Fibroblast of skin of abdomen (primary cell): ENCODE measurements at places on chromosomes 5 and 9.

- DNase-seq = peak; percentile 34
These were observed 25.1 kb downstream of the VCAN start for GRCh38 chr5:83496626-83497025.

DNA sequence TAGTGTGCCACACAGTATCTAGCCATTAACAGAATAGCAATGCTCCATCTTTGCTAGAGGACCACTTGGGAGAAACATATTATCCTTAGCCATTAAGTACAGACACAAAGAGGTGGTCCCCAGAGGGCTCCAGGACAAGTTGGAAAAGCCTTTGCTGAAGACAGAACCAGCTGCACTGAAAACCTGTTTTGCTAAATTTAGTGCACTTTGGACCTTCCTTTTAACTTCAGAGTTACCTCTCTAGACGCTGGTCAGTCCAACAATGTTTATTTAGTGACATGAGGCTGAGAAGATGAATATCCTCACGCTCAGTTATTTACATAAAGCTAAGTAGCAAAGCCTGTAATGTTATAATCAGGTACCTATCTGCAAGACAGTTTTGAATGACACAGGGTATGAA lies 265.0 kb upstream of the ZNF608 start:
- no peak for DNase-seq

GRCh38 chr5:110638970-110639902 lies 87.2 kb downstream of the TMEM232 start:
- no peak for DNase-seq

DNA sequence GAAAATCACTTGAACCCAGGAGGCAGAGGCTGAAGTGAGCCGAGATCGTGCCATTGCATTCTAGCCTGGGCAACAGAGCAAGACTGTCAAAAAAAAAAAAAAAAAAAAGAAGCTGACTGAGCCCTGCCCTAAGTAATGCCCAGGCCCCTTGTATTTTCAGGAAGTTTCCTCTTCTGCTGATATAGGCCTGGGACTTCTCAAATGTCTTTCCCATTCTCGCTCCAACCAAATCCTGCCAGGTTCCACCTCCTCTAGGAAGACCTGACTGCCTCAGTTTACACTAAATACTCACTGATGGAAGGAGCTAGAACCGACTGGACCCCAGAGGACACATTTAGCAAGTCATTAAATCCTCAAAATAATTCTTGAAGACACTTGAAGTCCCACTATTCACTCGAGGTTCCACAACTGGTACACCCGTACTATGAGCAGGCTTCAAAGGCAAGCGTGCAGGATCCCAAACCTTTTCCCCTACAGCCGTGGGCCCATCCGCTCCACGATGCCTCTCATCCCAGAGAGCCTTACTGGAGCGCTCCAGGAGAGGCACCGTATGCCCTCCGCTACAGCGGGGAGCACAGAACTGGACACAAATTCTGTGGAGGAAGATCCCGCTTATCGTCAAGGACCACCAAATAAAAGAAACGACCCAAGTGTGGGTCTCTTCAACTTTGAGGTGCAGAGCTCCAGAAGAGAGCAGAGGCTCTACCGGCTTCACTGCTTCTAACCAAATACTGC lies 676 bp downstream of the NOL6 start:
- DNase-seq = no peak

GRCh38 chr5:143228597-143229293 lies 174.7 kb downstream of the NR3C1 start:
- DNase-seq = no peak

GRCh38 chr9:15717290-15717967 lies 164.6 kb downstream of the CCDC171 start:
- no peak for DNase-seq

DNA sequence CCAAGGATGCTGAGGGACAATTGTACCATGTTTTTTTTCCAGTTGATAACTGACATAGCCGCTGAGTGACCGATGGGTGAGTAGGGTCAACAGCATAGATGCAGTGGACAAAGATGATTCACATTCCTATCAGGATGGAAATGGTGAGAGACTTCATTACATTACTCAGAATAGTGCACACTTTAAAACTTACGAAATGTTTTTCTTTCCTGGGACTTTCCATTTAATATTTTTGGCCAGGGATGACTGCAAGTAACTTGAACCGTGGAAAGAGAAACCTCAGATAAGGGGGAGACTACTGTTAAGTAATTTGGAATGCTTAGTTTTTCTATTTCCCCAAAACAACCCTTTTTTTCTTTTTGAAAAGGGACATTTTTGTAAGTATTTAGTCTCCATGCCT lies 3.0 kb upstream of the TUSC1 start:
- DNase-seq = peak; percentile 48

DNA sequence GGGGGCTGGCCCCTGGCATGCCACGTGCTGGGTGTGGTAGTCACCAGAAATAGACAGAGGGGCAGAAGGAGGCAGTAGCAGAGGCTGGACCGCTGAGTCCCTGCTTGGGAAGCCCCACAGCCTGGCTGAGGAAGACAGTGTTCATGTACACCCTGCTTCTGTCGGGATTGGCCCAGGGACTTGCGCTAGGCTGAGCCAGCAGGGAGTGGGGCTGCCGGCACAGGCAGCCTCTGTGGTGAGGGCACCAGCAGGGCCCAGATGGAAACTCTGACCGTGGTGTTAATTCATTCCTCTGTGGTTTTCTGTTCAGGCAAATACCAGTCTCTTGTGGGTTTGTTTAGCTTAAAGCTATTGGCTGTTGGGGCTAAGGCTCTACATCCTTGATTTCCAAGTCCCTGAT lies 108.6 kb upstream of the RAD23B start:
- peak; percentile 47 for DNase-seq

GRCh38 chr5:84255315-84255714 lies 129.4 kb downstream of the EDIL3 start:
- DNase-seq = peak; percentile 69

DNA sequence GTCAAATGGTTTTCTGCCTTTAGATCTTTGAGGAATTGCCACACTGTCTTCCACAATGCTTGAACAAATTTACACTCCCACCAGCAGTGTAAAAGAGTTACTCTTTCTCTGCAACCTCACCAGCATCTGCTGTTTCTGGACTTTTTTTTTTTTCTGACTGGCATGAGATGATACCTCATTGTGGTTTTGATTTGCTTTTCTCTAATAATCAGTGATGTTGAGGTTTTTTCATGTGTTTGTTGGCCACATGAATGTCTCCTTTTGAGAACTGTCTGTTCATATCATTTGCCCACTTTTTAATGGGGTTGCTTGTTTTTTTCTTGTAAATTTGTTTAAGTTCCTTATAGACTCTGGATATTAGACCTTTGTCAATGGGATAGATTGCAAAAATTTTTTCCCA lies 129.2 kb upstream of the PTGER4 start:
- no peak for DNase-seq

DNA sequence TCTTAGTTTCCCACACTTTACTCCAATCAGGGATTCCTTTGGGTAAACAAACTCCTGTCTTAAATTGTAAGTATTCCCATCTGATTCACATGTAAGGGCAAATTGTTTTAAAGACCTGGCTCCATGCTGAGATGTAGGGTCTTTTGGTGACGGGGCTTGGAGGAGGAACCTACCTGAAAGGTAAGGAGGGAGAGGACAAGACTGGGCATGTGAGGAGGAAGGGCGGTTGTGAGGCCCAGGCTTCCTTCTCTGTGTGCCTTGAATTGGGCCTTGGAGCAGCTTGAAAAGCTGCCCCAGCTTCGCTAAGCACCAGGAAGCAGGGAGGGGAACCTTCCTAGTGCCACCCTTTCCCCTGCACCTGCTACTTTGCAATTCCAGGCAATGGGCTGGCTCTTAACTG lies 86.8 kb downstream of the C9orf152 start:
- no peak for DNase-seq

DNA sequence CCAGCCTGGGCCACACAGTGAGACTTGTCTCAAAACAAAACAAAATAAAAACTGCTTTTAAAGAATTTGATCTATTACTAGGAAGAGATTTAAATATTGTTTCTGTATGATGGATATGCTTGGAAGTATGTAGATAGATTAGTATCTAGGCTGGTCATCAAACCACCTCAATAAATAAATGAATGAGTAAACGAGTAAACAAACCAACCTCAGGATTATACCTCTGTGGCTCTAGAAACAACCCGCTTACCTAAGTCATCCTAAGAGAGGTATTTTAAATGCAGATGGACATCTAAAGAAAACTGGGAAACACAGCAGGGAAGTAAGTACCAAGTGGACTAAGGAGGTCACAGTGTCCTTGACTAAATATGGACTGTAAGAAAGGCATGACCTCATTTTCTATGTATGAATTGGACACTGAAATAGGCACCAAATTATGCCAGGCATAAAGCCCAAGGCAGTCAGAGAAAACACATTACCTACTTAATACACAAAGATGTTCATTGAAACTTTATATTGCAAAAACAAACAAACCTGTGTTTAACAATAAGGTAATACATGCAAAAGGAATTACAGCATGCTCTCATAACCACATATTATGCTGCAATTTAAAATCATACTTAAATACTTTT lies 7.3 kb downstream of the ANKH start:
- no peak for DNase-seq

DNA sequence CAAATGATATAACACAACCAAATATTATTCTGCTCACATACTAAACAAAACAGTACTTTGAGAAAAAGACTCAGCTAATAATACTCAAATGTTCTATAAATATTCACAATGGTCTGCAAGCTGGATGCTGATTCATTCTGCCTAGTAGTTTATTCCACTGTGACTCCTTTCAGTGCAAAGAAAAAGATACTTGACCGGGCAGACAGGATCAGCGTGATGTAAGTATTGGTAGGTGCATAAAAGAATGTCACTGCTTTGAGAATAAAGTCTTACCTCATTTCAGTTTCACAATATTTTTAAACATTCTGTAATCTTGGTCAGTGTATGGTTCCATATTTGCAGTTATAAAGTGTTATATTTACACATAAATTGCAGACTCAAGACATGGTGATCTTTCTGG lies 223.0 kb upstream of the NUDT12 start:
- peak; percentile 9 for DNase-seq

- DNase-seq = no peak
These were observed 169.4 kb upstream of the ANKRD55 start for GRCh38 chr5:56402266-56403220.

- no peak for DNase-seq
These were observed 124.4 kb downstream of the TENT4A start for GRCh38 chr5:6837519-6838110.

- DNase-seq = no peak
These were observed 1.2 kb downstream of the CARD6 start for GRCh38 chr5:40842351-40842750.

DNA sequence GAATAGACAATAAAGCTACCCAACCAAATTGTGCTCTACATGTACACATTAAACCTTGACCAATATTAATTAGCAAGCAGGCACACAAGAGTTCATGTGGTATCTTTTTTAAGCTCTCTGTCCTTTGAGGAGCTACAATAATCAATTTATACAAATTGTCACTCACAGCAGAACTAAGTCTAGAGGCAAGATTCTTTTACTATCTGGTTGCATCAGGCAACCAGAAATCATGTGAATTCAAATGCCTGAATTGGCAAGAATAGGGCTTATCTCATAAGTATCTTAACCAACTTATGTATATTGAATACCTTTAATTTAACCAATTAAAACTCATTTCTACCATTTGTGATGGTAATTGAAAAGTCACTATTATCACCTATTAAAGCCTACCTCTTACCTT lies 145.5 kb upstream of the HAPLN1 start:
- peak; percentile 10 for DNase-seq

DNA sequence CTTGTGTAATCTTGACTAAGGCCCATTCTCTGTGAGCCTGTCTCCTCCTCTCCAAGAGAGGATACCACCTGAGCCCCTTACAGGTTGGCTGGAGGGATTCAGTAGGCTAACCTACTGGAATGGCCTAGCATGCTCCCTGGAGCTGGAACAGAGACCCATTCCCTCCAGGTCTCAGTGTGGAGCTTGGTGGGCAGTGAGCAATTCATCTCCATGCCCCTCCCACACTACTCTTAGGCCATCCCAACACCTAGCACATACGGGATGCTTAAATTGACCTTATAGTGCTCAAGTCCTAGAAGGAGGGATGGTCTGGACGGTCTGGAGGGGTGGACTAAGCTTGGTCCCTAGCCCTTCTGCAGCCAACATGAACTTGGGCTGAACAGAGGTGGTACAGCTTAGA lies 75.6 kb downstream of the CRB2 start:
- no peak for DNase-seq

DNA sequence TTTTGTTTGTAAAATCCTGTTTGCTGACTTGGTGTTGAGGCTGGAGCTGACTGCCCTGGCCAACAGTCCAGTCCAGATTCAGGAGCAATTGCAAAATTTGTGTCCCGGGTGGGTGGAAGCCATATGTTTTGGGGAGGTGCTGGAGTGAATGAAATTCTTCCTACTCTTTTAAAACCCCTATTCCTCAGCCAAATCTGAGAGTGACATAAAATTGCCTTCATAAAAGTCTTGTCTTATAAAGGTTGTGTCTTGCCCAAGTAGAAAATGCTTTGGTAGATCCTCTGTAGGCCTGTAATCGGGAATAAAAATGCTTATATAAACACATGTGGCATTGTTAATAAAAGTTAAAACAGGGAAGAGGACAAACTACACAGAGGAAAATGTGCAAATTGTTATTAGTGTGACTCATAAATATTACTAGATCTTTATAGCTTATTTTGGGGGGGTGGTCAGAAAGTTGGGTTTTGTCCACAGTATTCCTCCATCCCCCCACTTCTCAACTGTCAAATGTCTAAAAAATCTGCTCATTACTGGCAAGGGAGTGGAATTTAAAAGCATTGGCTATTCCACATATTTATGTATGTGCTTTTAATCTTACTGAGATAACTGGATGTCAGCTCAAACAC lies 45.6 kb downstream of the NNT start:
- DNase-seq = peak; percentile 28

DNA sequence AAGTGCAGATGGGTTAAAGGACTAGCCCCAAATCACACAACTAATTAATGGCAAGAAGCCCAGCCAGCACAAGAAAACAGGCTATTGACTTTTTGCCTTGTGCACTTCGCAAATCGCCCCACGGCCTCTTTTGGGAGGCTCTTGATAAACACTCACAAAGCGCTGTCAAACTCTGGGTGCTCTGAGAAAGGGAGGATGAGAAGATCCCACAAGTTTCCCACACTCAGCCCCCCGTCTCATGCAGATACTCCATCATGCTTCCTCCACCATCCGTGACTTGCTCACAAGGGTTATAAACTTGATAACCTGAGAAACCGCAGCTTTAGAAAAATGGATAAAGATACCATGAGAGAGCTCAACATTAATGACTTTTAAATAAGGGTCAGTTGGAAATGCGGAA lies 219.7 kb downstream of the EBF1 start:
- no peak for DNase-seq

DNA sequence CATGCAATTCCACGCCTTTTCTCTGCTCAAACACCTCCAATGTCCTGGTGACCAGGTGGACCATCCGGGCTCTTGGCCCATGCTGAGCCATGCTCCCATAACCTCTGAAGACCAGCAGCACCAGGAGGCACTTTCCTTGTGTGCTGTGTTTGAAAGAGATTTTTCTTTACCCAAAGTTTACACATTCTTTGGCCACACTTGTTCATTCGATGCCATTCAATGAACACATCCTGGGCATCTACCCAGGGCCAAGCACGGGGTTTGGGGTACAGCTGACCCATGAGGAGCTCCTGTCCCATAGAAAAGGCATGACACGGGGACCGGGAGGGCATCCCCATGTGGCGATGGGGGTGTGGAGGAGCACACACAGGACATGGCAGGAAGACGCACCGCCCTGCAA lies 77.1 kb upstream of the IRX1 start:
- no peak for DNase-seq

GRCh38 chr9:81371824-81372223 lies 317.5 kb downstream of the TLE1 start:
- no peak for DNase-seq

GRCh38 chr5:158463938-158464337 lies 605.0 kb upstream of the CLINT1 start:
- peak; percentile 75 for DNase-seq
